Dermis lymphatic vessel endothelial cell (primary cell): ENCODE measurements at places on chromosomes 7 and 10. TPM values are rescaled to one million over a fixed set of nuclear protein-coding genes. Genes with fewer than 3 reads are reported as not detected.

The FBXL15 gene
- total RNA-seq, result 5.6 and 5.7 TPM in 2 replicates

The MAPK8 gene
- total RNA-seq, result 47.1 and 54.4 TPM in 2 replicates

The GLI3 gene
- total RNA-seq, result under 0.01 TPM in 2 replicates

The IKZF1 gene
- 0.11 and 0.17 TPM in 2 replicates for total RNA-seq

The ZNF775 gene
- 5.8 and 6.1 TPM in 2 replicates for total RNA-seq

The MMD2 gene
- total RNA-seq, result not detected in 2 replicates

The GNAT3 gene
- total RNA-seq, result not detected in 2 replicates

The BHLHA15 gene
- total RNA-seq, result 0.77 and 0.87 TPM in 2 replicates

The ATXN7L1 gene
- total RNA-seq, result 3.9 and 5.4 TPM in 2 replicates

The TACR2 gene
- total RNA-seq, result 0.11 TPM in 1 of 2 replicates, not detected in the other

The OR2A12 gene
- not detected in 2 replicates for total RNA-seq

The UNCX gene
- not detected in 2 replicates for total RNA-seq
